ENCODE measurements at places on chromosomes 1 and 21. TPM values are rescaled to one million over a fixed set of nuclear protein-coding genes. Genes with fewer than 3 reads are reported as not detected.

OR10Z1 gene
- not detected for total RNA-seq

HES3 gene
- total RNA-seq: not detected

KRTAP21-2 gene
- not detected for total RNA-seq

OR14K1 gene
- not detected for total RNA-seq

- no peak for DNase-seq
Measured at GRCh38 chr1:36269408-36269838, 36.7 kb upstream of the SH3D21 start.

GRCh38 chr1:199545780-199546179, 481.7 kb upstream of the NR5A2 start:
- DNase-seq: peak; percentile 40

GRCh38 chr1:173553312-173553711, 49.6 kb downstream of the SLC9C2 start:
- DNase-seq: no peak

DNA sequence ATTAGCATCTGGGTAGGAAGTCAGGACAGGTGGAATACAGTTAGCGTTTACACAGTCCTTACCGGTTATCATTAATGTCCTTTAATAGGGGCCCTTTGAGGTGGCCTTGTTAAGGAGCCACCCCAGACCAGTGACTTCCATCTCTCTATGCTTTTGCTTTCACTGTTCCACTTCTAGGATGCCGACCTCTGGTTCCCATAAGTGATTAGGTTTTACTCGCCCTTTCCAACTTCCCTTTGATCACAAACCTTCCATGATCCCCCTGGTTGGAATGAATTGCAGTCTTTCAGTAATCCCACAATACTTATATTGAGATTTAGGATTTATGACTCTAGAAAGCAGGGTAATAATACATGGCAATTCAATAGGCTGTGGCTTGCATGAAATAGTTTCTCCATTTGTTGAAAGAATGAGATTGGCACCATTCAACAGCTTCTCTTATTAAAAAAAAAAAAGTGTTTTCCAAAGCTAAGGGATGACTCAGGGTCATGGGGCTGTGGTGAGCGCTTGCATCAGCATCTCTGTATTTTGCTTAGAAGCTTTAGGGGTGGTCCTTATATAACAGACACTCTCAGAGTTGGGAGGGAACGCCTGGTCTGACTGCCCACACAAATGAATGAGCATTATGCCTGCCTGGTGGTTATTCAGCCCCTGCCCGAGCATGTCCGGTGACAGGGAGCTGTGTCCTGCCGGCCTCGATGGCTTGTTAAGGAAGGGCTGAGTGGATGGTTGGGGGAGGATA, 110.5 kb downstream of the CNIH3 start:
- DNase-seq: no peak

GRCh38 chr1:10540277-10541005, 65.7 kb downstream of the PEX14 start:
- no peak for DNase-seq

DNA sequence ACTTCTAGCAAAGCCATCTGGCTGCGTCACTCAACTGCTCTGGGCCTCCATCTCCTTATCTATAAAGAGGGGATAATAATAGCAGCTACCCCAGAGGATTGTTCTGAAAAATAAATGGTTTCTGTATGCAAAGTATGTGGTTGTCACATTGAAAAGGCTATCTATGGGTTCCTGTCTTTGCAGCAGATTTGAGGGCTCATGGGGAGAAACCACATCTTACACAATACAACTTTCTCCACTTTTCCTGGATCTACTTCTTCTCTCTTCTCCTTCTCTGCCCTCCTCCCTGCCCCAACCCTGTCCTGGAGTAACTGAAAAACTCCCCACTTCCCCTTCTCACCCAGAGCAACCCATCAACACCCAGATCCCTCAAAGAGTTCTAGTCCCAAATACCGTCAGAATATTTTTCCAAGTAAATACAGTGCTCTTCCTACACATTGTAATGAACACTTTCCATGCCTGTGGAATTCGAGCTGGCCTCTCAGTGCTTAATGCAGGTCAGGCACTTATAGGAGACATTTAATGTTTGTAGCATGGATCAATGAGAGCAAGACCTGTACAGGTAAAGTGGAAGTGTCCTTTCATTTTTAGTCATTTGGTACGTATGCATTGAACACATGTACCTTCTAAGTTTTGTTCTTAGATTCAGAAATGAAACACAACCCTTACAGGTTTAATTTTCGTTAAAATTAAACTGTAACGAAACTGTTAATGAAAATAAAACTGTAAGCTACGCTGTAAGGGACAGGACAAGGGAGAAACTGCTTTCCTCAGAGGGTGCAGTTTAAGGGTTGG, 131.9 kb downstream of the AK5 start:
- no peak for DNase-seq

GRCh38 chr1:2231532-2232254, 3.6 kb downstream of the SKI start:
- DNase-seq: peak; percentile 68

DNA sequence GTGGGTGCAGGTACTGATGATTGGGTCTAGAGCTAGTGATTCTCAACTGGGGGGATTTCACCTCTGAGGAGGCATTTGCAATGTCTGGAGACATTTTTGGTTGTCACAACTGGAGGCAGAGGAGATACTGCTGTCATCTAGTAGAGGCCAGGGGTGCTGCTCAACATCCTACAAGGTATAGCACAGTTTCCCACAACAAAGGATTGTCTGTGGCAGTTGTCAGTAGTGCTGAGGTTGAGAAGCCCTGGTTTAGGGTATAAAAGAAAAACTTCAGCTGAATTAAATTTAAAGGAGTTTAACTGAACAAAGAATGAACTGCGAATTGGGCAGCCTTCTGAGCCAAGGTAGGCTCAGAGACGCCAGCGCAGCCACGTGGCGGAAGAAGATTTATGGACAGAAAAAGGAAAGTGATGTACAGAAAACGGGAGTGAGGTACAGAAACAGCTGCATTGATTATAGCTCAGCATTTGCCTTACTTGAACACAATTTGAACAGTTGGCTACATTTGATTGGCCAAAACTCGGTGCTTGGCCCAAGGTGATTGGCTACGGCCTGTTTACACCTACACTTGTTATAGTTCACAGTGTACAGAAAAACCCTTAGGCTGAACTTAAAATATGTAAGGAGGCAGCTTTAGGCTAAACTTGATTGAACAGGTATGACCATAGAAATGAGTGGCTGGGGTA, 40.4 kb downstream of the MPZL1 start:
- no peak for DNase-seq

GRCh38 chr1:90823686-90824085, 106.6 kb upstream of the BARHL2 start:
- DNase-seq: no peak

- DNase-seq: no peak
Measured at GRCh38 chr1:239888639-239889038, 203.0 kb upstream of the FMN2 start.
